ENCODE measurements at places on chromosomes 5 and 9. TPM values are rescaled to one million over a fixed set of nuclear protein-coding genes. Genes with fewer than 3 reads are reported as not detected.

LCN15 gene
- not detected for total RNA-seq

MIGA2 gene
- total RNA-seq = 11.9 TPM

ACSL6 gene
- not detected for total RNA-seq

KCNV2 gene
- total RNA-seq = not detected

PCDHA3 gene
- not detected for total RNA-seq
